ENCODE measurements at places on chromosomes 4 and X.

DNA sequence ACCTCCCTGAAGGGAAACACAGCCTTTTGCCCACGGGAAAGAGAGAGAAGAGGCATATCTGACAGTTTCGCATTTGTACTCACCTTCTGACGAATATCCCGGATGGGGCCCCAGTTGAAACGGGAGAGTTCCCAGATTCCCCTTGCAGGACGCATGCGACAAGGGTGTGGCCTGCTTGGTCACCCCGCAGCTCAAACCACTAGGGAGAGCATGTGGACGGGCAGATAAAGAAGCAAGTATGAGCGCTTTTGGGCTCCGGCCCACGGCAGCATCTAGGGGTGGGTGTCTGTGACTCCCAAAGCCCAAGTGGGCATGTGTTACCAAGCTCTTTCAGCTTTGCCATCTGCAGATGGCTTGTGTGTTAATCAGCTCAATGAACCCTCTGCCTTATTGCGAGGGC is 70.1 kb upstream of the MED14 start:
- ATAC-seq, result no peak

DNA sequence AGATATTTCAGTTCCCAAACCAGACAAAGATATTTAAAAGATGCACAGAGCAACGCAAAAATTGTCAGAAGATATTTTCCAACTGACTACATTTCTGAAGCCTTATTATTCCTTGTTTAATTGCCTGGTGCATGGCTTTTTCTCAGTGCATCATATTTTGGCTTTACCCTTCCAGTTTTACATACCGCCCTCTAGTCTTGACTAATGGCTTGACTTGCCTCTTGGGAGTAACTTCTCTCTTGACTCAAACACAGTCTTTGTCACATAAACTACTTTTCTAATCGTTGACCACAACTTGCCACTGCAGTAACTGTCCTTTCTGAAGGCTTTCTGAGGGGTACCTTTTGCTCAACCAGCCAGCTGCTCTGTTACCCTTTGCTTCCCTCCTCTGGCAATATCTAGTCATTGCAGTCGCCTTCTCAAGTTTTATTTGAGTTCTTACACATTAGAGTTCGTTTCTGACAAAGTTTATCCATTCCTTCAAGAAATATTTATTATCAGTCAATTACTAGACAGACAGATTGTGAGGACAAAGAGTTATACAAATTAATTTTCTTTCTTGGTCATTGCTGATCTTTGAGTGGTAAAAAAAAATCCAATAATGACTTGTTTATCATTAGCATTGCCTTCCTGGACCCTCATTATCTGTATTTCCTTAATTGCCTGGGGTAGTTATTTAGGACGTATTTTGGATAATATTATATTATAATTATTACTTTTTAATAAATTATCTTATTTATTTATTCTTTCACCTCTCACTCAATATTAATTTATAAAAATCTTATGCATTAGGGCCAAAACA is 506.9 kb upstream of the PCDH10 start:
- no peak for ATAC-seq

DNA sequence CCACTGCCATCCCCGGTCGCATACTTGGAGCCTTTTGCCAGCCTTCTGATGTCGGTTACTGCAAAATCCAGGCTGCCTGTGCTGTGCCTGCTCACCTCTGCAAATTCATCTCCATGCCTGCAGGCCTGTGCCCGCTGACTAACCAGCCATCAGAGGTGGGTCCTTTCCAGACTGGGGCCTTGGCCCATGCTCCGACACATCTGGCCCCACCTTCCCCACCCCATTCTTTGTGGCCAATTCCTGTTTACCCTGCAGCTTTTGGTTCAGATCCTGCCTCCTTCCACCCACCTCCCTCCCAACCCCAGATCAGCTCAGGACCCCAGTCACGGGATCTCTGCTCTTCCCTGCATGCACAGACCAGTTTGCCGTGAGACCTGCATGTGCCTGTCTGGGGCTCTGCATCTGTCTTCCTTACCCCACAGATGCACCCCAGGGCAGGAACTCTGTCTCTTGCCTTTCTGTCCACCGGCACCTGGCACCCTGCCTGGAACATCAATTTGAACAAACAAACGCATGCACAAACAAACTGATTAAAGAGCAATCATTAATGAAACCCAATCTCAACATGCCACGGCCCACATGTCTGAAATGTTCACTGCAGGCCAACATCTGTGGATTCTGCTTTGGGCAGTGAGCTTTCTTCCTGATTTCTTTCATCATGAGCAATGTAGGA is 112.8 kb upstream of the PSAPL1 start:
- no peak for ATAC-seq

DNA sequence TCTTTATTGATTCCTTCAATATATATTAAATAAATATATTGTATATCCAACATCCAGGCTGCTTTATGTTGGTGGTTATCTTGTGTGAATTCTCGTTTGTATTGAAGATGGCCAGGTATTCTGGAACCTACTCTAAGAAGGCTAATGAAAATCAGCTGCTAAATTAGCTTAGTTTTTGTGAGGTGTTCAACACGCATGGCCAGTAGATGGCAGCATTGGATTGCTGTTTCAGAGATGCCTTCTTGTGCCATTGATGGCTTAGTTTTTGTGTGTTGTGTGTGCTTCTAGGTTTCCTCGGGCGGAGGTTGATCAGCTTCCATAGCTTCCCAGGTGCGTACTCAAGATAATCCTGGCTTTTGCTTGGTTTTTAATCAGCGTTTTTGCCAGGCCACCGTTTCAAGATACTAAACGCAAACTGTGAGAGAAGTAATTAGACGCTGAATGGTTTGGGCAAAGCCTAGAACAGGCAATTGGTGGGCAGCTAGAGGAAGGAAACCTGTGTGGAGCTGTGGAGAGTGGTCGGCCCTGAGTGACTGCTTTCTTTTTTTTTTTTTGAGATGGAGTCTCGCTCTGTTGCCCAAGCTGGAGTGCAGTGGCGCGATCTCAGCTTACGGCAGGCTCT is 15.1 kb downstream of the NOCT start:
- ATAC-seq, result peak; percentile 55

GRCh38 chr4:98311656-98312055 is 50.5 kb downstream of the RAP1GDS1 start:
- no peak for ATAC-seq

GRCh38 chr4:175071123-175071522 is 153.0 kb downstream of the ADAM29 start:
- no peak for ATAC-seq

DNA sequence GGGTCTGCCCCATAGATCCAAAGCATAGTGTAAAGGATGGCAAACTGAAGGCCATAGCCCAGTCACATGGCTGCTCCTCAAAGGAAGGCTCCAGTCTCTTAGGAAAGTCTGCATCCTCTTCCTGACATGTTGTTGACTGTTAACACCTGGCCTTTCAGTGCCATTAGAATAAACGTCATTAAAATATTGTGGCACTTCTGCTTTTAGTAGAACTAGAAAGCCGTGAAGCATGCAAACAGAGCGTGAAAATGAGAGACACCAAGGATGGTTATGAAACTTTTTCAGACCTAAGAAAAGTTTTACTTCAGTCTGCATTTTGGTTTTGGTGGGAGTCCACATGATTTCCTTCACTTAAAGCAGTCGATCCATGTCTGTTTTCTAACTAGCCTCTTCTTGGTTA is 41.1 kb upstream of the AFF2 start:
- ATAC-seq, result peak; percentile 89

DNA sequence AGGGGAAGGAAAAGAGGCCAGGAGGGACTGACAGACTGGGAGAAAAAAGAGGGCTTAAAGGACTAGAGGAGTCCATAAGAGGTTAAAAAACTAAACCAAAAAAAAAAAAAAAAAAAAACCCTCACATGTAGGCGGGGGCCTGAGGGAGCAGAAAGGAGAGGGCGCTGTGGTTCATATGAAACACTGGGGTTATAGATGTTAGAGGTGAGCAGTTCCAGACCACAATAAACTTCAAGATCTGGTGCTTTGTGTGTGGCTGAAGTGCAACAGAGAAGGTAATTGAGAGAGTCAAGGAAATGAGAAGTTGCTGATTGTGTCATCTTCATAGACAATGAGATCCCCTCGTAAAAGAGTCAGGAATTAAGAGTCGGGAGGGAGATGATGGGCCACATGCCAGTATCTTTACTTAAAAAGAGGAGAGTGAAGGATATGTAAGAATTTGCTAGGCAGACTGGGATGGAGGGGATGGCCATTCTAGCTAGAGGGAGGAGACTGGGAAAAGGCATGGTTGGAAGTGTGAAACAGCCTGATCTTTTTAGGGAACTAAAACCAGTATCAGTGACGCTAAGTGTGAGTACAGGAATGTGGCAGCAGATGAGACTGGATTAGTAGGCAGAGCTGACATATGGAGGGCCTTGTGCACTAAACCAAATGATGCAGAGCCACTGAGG is 18.4 kb upstream of the OGT start:
- peak; percentile 85 for ATAC-seq

GRCh38 chr4:56708146-56708545 is 27.1 kb upstream of the HOPX start:
- no peak for ATAC-seq

- no peak for ATAC-seq
These were observed 124.3 kb upstream of the UGT8 start for GRCh38 chr4:114474188-114474800.

DNA sequence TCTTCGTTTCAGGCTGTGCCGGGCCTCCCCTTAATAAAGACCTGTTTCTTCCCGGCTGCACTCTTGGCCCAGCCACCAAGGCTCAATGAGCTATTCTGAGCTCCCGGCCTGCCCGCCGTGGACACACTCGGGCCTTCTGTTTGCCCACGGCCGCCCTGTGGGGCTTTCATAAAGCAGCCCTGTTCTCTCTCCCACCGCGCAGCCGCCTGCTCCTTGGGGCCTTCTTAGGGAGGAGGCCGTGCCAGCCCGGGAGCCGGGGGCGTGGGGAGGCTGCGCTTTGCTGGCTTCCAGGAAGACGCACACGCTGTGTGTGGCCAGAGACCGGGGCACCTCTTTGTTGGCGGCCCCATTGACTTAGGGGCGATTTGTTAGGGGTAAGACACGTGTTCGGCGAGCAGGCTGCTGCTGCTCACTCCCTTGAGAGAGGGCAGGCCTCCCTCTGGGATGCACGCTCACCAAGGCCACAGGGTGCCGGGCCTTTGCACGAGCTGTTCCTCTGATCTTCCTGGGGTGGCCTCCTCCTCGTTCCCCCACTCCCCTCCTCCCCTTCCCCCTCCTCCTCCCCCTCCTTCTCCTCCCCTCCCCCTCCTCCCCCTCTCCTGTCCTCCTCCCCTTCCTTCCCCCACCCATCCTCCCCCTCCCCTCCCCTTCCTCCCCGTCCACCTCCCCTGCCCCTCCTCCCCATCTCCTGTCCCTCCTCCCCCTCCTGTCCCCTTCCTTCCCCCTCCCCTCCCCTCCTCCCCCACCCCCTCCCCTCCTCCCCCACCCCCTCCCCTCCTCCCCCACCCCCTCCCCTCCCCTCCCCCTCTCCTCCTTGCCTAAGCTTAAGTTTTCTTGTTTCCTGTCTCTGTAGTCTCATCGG is 11.3 kb downstream of the BLOC1S4 start:
- no peak for ATAC-seq

DNA sequence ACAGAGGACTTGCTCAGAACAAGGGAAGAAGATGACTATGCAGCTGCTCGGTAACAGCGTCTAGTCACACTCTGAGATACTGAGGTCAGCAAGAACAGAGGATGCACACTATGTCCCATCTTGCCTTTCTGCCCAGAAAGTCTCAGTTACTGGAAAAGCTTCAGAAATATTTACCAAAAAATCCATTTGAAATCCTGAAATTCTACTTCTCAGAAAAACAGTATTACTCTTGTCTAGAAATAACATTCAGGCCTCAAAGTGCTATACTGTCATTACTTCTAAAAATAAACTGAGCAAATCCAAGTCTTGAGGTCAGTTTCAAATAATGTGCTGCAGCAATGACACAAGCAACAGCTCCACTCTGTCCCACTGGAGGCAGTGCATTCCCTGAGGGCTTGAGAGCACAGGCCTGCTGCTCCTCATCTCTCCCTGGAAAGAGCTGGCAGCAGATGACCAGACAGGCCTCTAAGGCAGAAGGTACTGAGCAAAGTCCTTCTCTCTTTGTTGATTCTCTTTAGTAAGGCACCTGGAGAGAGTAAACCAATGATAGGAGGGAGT is 76.9 kb downstream of the CAMK2D start:
- ATAC-seq, result no peak

GRCh38 chr4:110489901-110490508 is 14.1 kb downstream of the ENPEP start:
- ATAC-seq, result no peak

GRCh38 chr4:143270256-143270838 is 66.3 kb upstream of the GAB1 start:
- ATAC-seq, result no peak

- ATAC-seq, result peak; percentile 100
These were observed at the start of the genes KIF4A and PDZD11 for GRCh38 chrX:70289793-70290770. TSS of gene KIF4A (plus strand) at chrX:70290104. CDS start at chrX:70290459, 355 bp downstream. TSS of gene PDZD11 (minus strand) at chrX:70289927. CDS start at chrX:70289341, 586 bp downstream.

- no peak for ATAC-seq
These were observed 442.9 kb upstream of the RASGEF1B start for GRCh38 chr4:81914623-81915022.
